ENCODE measurements at places on chromosomes 16 and 17.

- peak; percentile 97 for DNase-seq
Observed at GRCh38 chr17:57892820-57893595, 43.2 kb upstream of the MRPS23 start.

DNA sequence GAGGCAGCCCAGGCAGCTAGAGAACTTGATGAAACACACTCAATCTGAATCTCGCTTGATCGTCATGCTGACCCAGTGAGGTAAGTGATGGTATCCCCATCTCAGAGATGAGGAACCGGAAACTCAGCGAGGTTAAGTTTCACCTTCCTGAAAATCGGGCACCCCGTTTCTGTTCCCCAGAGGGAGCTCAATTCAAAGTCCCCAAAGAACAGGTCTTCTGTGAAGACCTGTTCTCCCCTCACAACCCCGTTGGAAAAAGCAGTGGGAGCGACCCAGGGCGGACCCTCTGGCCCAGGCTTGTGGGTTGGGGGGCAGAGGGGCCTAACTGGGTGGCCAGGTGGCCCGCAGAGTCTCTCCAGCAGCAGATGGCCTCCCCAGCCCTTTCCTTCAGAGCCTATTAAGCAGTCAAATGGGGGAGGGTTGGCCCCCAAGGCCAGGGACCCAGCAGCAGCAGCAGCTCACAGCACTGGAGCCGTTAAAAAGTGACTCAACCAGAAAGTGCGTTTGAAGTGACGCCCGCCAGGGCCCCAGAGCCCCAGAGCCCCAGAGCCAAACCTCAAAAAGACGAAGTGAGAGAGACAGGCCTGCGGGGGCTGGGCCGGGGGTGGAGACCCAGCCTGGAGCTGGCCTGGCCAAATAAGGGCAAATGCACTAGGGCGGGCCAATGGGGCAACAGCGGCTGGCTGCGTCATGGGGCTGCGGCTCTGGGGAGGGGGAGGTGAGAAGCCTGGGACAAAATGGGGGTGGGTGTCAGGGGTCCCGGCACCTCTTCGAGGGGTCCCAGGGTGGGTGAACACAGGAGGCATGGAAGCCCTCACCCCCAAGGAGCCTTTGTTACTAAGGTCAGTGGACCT is 9.2 kb upstream of the TSPOAP1 start:
- DNase-seq, result no peak

- no peak for DNase-seq
Observed at GRCh38 chr17:70290770-70291169, 121.4 kb downstream of the KCNJ2 start.

DNA sequence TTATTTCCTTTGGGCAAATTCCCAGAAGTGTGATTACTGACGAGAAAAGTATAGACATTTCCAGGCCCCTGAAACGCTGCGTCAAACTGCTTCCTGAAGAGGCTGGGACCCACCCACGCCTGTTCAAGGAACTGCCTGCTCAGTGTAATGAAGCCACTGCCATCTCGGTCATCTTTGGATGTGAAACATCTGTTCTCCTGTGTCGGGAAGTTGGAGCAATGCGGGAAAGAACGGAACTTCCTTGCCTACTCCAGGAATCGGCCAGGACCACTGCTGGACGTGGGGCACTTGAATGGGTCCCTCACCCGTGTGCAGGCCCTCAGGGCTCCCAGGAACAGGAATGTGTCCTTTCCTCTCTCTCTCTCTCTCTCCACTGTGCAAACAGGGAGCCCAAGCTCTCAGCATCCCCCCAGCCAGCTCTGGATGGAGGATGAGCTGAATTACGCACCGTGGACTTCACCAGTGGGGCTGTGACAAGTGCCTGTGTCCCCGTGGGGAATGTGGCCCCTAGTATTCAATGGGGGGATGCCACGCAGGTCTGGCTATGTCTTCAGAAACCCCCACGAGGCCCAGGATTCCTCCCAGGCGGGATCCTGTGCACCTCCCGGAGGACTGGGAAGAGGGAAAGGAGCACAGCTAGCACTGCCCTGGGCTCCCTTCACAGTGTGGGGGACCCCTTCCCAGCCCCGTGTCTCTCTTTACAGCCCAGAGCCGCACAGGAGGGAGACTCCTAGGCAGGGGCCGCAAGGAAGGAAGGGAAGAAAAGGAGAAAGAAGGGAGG is 18.3 kb upstream of the LITAF start:
- no peak for DNase-seq

GRCh38 chr16:89765292-89765830 is 44.0 kb downstream of the ZNF276 start:
- no peak for DNase-seq

GRCh38 chr16:54266363-54266955 is 20.1 kb downstream of the IRX3 start:
- DNase-seq, result no peak

- no peak for DNase-seq
Observed at GRCh38 chr17:40699853-40700252, 3.7 kb downstream of the KRT24 start.

- no peak for DNase-seq
Observed at GRCh38 chr17:72110231-72110941, 10.4 kb upstream of the SOX9 start.

GRCh38 chr17:8994319-8994718 is 27.0 kb upstream of the NTN1 start:
- peak; percentile 5 for DNase-seq

- no peak for DNase-seq
Observed at GRCh38 chr17:83085103-83085502, 5.7 kb downstream of the METRNL start.

DNA sequence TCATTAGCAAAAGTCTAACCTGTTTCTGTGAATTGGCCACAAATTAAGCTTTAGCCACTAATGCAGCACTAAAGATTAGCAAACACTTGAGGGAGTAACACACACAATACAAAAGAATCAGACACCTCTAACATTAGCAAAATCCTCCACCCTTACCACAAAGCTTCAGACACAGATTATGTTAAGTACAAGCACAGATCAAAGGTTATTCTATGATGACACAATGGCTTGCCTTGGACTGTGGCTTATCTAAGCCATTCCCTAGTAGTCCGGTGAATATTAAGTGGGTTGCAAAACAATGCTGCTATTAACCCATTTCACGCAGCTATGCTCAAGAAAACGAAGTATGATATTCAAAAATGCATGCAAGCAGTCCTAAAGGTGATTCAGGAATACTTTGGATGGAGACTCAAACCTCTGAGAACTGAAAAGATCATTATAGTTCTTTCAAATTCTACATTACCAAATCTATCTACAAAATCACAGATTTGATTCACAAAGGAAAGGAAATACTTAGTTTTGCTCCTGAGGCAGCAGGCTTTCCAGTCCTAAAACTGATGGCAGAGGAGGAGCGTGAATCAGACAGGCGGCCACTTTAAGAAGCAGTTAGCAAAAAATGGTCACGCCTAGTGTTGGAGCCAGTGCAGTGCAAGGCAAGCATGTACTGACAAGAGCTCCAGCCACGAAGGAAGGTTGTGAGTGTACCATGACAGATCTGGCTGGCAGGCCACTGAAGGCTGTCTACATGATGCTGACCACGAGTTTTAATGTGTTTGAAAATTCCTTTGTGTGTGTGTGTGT is 67.2 kb downstream of the PARN start:
- no peak for DNase-seq

GRCh38 chr16:59596693-59597092 is 862.6 kb upstream of the GOT2 start:
- no peak for DNase-seq

DNA sequence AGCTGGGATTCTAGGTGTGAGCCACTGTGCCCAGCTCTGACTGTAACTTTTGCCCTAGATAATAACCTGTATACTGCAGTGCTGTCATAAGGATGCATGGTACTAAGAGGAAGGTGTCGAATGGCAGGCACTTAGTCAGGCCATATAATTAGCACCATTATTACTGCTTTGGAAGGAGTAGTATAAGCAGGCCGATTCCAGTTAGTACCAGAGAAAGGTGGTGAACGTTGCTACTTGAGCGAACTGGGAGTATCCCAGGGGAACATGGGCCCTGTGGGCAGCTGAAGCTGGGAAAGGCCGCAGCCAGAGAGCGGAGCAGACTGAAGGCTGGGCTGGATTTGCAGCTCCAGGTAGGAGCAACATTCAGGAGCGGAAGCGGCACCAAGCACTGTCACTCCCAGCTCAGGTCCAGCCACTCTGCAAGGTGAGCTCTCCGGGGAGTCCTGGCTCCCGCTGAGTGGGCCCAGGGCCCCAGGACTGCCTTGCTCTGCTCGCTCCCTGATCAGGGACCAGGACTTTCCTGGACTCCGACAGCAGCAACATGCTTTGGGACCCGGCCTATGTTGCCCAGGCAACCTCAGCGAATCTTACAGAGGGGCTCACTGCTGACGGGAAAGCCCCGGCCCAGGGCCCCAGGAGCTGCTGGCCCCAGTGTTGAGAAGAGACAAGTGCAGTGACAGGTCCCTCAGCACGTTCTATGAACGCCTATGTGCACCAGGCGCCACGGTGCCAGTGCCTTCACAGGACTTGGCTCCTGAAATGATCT is 28.6 kb downstream of the C16orf74 start:
- DNase-seq, result no peak

DNA sequence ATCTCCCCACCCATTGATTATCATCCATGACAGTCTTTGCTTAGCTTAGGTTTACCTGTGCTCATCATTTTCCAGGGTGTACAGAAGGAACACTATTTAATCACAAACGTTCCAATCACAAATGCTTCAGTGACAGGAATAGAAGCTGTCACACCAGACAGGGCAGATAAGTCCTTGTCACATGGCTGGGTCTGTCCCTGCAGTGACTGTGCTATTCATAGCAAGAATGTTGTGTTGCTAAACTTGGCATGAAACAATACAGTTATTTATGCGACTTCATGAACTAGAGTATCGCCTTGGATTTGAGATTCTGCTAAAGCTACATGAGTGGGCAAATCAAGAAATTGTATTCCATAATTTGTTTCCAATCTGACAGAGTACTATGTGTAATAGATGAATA is 108.4 kb downstream of the CDH13 start:
- no peak for DNase-seq

- no peak for DNase-seq
Observed at GRCh38 chr17:75642784-75643642, 9.8 kb downstream of the SMIM5 start.

GRCh38 chr16:67530013-67530939 is 1.6 kb downstream of the RIPOR1 start:
- DNase-seq, result peak; percentile 49

All from amniotic stem cell (primary cell).